ENCODE measurements at places on chromosomes 2 and 18.

- DNase-seq: no peak
Measured at GRCh38 chr18:63445037-63445436, 22.8 kb upstream of the VPS4B start.

GRCh38 chr18:10482985-10483949, 28.8 kb downstream of the APCDD1 start:
- no peak for DNase-seq

DNA sequence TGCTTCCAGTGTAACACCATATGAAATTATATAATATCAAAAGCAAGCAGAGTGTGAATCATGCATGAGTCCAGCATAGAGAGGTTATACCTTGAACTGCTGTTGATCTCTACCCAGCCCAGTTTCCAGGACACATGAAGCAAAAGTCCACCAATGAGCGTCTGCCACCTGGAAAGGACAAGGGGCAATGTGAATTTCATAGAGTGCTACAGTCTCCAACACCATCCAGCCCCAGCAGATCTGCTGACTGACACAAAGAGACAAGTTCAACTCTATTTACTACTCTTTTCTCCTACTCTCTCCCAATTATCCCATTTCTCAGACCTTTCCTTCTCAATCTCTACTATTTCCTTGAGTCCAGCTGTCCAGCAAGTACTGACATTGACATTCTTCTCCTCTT, 31.8 kb upstream of the RIOK3 start:
- DNase-seq: no peak

DNA sequence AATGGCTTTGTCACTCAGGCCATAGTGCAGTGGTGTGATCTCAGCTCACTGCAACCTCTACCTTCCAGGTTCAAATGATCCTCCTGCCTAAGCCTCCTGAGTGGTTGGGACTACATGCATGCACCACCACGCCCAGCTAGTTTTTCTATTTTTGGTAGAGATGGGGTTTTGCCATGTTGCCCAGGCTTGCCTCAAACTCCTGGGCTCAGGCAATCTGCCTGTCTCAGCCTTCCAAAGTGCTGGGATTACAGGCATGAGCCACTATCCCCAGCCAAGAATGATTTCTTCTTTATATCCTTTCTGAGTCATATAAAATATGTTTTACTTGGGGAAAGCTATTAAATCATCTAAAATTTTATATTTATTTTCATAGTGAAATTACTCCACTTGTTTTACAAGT, 61.3 kb downstream of the CYBRD1 start:
- no peak for DNase-seq

- DNase-seq: no peak
Measured at GRCh38 chr2:71460595-71461303, 7.4 kb downstream of the DYSF start.

DNA sequence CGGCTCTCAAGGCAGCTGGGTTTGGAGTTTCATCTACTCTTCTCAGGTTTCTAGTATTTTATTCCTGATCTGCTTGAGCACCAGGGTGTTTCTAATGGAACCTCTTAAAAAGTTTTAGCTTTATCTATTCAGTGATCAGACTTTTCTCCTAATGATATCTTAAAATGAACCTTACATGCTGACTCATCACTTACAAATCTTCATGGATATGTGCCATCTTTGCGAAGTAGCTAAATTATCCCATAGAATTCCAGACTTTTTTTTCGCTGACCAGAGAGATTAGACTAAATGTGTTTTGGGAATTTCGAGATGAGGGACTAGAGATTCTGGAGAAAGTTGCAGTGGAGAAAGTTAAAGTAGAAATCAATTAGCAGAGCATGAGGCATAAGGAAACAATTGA, 401.0 kb downstream of the GRB14 start:
- no peak for DNase-seq

GRCh38 chr18:28208268-28208667, 31.3 kb upstream of the CDH2 start:
- no peak for DNase-seq

- no peak for DNase-seq
Measured at GRCh38 chr2:240121675-240122074, 14.4 kb downstream of the COPS9 start.

GRCh38 chr2:149015926-149016563, 22.5 kb upstream of the LYPD6B start:
- no peak for DNase-seq

DNA sequence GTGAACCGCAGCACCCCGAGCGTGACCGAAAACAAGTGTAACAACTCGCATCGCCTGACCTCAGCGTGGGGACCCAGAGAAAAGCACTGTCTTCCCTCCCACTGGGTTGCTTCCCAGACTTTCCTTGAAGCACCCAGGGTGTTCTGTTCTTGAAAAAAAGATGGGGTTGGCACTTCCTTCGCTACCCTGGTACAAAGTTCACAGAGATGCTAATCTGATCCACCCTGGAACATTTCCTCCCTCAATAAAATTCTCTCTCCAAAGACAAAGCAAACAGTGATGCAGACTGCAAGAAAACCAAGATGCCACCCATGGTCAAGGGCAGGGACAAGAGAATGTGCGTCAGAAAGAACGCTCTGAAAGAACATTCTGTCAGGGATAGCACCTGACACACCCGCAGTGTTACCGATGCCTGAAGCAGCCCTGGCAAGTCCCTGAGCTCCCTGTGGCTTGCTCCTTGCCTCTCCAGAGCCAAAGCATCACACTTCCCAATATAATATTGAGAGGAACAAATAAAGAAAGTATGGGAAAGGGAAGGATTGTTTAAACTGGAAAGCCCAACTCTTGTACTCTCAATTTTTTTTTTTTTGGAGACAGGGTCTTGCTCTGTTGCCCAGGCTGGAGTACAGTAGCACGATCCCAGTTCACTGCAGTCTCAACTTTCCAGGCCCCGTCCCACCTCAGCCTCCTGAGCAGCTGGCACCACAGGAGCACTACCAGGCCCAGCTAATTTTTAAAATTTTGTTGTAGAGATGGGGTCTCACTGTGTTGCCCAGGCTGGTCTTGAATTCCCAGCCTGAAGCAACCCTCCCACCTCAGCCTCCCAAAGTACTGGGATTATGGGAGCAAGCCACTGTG, 70.7 kb downstream of the TBC1D8 start:
- DNase-seq: no peak

- DNase-seq: no peak
Measured at GRCh38 chr2:183530333-183530901, 406.2 kb downstream of the NUP35 start.

GRCh38 chr2:226796012-226796839, 3.4 kb downstream of the IRS1 start:
- DNase-seq: no peak

DNA sequence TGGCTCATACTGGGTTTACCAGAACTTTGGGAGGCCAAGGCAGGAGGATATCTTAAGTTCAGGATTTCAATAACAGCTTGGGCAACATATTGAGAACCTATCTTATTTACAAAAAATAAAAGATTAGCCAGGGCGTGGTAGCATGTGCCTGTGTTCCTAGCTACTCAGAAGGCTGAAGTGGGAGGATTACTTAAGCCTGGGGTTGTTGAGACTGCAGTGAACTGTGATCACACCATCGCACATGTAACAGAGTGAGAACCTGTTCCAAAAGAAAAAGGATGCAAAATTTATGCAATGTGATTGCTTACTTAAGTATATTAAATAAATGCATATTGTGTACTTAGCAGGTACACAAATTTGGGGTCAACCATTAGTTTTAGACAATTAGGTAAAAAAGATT, 768.9 kb upstream of the CDH7 start:
- DNase-seq: no peak

DNA sequence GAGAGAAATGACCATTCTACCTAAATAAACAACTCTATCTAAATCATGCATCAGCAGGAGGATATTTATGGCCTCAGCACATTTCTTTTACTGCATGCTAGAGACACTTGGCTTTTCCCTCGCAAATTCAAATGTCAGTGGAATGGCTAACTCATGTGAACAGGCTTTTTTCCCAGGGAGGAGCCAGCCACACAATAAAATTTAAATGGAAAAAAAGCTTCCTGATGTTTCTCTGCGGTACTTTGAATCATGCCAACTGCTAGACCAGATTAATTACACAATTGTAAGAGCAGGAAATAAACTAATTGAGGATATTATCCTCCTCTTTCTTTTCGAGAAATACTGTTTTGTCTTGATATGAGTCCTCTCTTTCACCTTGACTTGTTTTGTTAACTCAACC, 676.3 kb downstream of the IRS1 start:
- DNase-seq: no peak

GRCh38 chr2:161170377-161170776, 10.1 kb downstream of the TANK start:
- DNase-seq: no peak

DNA sequence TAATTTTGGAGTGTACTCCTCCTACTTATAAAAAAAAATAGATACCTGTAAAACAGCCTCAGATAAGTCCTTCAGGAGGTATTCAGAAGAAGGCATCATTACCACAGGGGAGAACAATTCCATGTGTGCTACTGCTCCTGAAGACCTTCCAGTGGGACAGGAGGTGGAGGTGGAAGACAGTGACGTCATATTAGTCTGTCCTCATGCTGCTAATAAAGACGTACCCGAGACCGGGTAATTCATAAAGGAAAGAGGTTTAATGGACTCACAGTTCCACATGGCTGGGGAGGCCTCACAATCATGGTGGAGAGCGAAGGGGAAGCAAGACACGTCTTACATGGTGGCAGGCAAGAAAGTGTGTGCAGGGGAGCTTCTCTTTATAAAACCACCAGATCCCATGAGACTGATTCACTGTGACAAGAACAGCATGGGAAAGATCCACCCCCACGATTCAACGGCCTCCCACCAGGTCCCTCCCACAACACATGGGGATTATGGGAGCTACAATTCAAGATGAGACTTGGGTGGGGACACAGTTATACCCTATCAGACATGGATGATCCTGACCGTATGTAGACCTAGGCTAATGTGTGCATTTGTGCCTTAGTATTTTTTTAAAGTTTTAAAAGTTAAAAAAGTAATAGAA, 98.4 kb downstream of the NDUFA10 start:
- no peak for DNase-seq

DNA sequence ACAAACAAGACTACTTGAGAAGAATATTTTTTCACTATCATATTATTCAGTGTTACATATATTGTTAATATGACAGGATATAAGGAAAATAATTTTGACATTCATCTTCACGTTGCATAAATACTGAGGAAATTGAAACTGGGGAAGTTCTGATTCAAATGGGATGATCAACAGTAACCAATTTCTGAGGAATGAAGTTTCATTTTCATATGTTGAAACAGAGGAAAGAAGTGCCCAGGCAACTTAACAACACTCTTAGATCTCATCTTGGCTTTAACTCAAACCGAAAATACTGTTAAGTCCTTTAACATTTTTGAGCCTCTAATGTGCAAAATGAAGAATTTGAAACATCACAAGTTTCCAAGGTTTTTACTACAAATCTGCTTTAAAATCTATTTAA, 612.2 kb upstream of the VRK2 start:
- no peak for DNase-seq

- no peak for DNase-seq
Measured at GRCh38 chr2:179596018-179596417, 265.4 kb downstream of the ZNF385B start.

GRCh38 chr18:77135339-77136075, 2.9 kb upstream of the MBP start:
- DNase-seq: no peak

DNA sequence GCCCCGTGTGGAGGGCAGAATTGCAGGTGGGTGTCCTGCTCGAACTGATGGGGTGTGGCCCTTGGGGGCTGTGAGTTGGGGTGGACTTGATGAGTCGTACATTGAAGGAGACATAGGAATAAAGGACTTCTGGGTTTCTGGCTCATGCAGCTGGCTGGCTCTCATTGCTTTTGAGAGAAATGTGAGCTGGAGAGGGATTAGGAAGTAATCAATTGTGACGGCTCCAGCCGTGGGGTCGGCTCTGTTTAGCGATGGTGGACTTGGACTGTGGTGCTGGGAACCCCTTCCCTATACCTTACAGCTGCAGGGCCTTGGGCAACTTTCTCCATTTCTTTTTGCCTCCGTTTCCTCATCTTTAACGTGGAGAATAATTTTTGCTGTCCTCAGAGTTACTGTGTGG, 9.2 kb downstream of the IMPA2 start:
- no peak for DNase-seq

DNA sequence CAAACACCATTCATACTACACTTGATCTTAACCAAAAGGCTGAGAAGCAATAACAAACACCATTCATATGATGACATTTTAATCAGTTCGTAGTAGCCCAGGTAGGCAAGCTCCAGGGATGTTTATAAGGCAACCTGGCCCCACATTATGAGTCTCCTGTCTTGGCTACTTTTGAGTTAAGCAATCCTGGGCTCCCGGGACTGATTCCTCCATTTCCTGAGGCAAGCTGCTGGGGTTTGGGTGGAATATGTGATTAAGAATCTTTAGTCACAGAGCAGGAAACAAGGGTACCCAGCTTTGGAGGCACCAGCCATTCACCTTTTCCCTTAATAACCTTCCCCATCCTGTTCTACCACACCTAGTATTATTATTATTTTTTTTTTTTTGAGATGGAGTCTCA, 24.5 kb upstream of the SPRED2 start:
- DNase-seq: no peak

GRCh38 chr18:34848156-34848555, 138.1 kb downstream of the DTNA start:
- no peak for DNase-seq

GRCh38 chr2:157627594-157628476, 829 bp downstream of the ACVR1C start:
- peak; percentile 53 for DNase-seq

GRCh38 chr2:237998530-237998929, 31.7 kb downstream of the UBE2F start:
- DNase-seq: no peak

DNA sequence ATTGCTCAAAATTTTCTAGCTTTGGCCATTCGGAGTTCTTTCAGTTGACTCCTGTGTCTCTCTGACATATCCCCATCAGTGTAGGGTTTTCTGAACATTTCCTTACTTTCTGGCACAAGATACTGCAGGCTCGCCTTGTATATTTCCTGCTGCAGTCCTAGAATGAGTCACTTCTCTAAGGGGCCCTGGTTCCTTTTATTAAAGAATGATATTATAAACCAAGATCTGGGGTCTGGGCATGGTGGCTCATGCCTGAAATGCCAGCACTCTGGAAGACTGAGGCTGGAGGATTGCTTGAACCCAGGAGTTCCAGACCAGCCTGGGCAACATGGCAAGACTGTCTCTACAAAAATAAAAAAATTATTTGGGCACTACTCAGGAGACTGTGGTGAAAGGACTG, 3.0 kb upstream of the RPL37A start:
- DNase-seq: no peak

Measured in activated naive CD4-positive, alpha-beta T cell treated with anti-CD3 and anti-CD28 coated beads, Interleukin-2, amount 50 U/mL, for 16 hours (primary cell).